ENCODE measurements at places on chromosomes 6 and 20. TPM values are rescaled to one million over a fixed set of nuclear protein-coding genes. Genes with fewer than 3 reads are reported as not detected.

DNA sequence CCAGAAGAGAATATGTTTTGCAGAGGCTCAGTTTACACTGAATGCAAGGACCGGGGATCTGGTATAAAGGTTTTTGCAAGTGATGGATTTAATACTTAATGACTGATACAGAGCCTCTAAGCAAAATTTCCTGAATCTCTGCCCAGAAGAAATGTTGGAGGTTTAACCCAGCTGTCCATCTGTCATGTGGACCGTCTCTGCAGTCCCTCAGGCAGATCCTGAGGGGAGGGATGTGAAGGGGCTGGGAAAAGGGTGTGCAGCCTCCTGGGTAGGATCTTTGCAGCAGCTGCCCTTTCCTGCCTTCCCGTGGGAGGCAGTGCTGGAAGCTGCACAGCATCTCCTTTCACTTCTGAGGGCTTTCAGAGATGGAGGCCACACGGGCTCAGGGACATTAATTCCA, 207.0 kb downstream of the SLC24A3 start:
- H3K4me1 ChIP-seq = no peaks in the 10 kb centered on the region
- DNase-seq = no peak
- H3K27me3 ChIP-seq = no peaks in the 10 kb centered on the region
- H3K27ac ChIP-seq = no peak overlapping the region
- H3K36me3 ChIP-seq = no peaks in the 10 kb centered on the region
- H3K4me3 ChIP-seq = no peak overlapping the region

DNA sequence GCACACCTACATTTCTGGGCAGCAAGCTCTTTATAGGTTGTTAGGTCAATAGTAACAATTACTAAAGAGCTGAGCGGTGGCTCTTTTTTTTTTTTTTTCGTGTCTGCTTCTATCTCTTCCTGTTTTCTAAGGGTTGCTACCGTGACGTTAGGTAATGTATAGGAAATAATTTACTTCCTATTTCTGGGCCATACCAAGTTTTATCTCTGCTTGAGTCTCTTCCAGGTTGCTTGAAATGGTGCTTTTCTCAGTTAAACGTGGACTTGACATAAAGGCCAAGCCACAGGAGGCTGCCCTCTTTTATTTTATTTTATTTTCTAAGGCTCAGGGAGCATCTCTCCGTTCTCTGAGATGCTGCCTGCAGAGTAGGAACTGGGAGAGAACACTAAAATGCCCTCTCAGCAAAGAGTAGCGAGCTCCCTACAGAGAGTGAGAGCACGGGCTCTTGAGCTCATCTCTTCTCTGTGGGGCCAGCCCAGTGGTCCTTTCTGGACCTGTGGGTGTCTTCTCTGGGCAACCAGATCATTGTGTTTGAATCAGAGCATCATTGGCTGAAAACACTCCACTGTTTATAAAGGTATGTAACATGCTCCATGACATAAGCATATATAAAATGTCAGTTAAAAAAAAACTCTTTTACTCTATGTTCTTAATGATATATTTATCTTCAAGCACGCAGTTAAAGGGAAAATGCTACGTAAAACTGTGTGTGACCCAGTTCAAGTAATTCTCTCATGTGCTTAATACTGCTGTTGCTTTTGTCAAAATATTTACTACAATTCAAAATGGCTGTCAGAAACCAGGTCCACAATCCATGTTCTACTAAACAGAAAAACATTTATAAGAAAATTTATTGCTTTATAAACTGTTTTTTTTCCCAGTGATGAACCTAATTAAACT, at the start of gene ZNF831:
Gene ZNF831, plus strand, starts transcription at position 191 of the 900 bp plus-strand sequence. CDS start 27,199 bp downstream, outside the sequence.
- H3K27ac ChIP-seq = peak within 1 kb of the TSS; percentile 35
- no peaks in the 10 kb centered on the region for H3K4me1 ChIP-seq
- H3K36me3 ChIP-seq = no peaks in the 10 kb centered on the region
- H3K4me3 ChIP-seq = no peak within 1 kb of the TSS
- no peaks in the 10 kb centered on the region for H3K27me3 ChIP-seq

GRCh38 chr6:158279615-158280014, 32.6 kb upstream of the TULP4 start:
- H3K4me1 ChIP-seq = peaks cover 2% of the 10 kb centered on the region
- no peak overlapping the region for H3K27ac ChIP-seq
- no peak overlapping the region for H3K4me3 ChIP-seq
- H3K36me3 ChIP-seq = no peaks in the 10 kb centered on the region
- DNase-seq = no peak

GRCh38 chr6:91782802-91783201, 1195.9 kb upstream of the MAP3K7 start:
- no peak for DNase-seq
- H3K36me3 ChIP-seq = peaks cover 3% of the 10 kb centered on the region
- no peak overlapping the region for H3K27ac ChIP-seq
- no peaks in the 10 kb centered on the region for H3K27me3 ChIP-seq

GRCh38 chr6:107864226-107865127, 40.4 kb upstream of the SCML4 start:
- DNase-seq = no peak
- H3K4me1 ChIP-seq = no peaks in the 10 kb centered on the region
- H3K4me3 ChIP-seq = no peak overlapping the region
- H3K27ac ChIP-seq = no peak overlapping the region
- no peaks in the 10 kb centered on the region for H3K36me3 ChIP-seq

GRCh38 chr6:88013015-88013414, 34.6 kb upstream of the SPACA1 start:
- H3K4me1 ChIP-seq = no peaks in the 10 kb centered on the region
- H3K27ac ChIP-seq = no peak overlapping the region
- no peaks in the 10 kb centered on the region for H3K36me3 ChIP-seq
- DNase-seq = no peak

DNA sequence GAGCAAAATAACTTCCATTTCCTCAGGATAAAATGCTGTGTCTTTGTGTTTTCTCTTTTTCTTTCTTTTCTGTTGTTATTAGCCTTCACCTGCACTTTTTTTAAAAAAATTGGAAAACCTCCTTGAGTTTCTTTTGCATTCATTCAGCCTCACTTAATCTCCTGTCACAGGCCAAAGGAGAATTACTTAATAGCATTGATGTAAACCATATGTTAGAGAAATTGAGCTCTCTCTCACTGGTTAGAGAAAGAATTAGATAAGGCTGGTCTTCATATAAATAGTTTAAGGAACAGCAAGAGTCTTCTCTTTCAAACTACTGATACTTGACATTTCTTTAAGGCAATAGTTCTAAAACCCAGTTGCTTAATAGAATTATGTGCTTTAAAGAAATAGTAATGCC, 564.2 kb downstream of the TFAP2B start:
- H3K27ac ChIP-seq = no peak overlapping the region
- no peaks in the 10 kb centered on the region for H3K36me3 ChIP-seq
- H3K4me1 ChIP-seq = no peaks in the 10 kb centered on the region

GRCh38 chr6:153207006-153207405, 75.9 kb upstream of the RGS17 start:
- no peak overlapping the region for H3K27ac ChIP-seq
- DNase-seq = no peak
- H3K4me3 ChIP-seq = no peak overlapping the region
- no peaks in the 10 kb centered on the region for H3K36me3 ChIP-seq
- no peaks in the 10 kb centered on the region for H3K27me3 ChIP-seq
- no peaks in the 10 kb centered on the region for H3K4me1 ChIP-seq

GRCh38 chr6:41777551-41778285, 2.0 kb downstream of the FRS3 start:
- peaks cover 5% of the 10 kb centered on the region for H3K4me1 ChIP-seq
- DNase-seq = no peak
- H3K36me3 ChIP-seq = peaks cover 5% of the 10 kb centered on the region
- no peak overlapping the region for H3K4me3 ChIP-seq
- H3K27me3 ChIP-seq = no peaks in the 10 kb centered on the region

GRCh38 chr6:11012976-11013720, 31.0 kb downstream of the ELOVL2 start:
- no peaks in the 10 kb centered on the region for H3K4me1 ChIP-seq
- H3K27me3 ChIP-seq = no peaks in the 10 kb centered on the region
- no peak overlapping the region for H3K27ac ChIP-seq
- no peak for DNase-seq
- H3K36me3 ChIP-seq = no peaks in the 10 kb centered on the region
- H3K4me3 ChIP-seq = no peak overlapping the region

DNA sequence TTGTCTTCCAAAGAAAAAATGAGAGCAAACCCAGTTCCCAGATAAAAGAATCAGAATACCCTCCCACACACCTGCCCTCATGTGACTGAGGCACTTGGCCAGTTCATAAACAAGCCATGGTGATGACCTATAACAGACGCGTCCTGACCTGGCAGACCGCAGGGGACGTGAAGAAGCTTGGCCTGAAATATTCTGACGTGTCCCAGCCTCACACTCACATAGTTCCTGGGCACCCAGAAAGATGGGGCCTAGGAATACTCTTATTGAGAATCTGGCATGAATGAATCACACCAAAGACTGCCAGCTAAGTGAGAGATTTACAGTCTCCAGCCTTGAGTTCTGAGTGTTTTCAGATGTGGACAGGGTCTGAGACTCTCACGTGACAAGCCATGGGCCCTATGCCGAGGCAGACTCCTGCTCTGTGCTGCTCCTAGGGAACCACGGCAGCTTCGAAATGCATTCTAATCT, 17.2 kb upstream of the MAP3K4 start:
- no peaks in the 10 kb centered on the region for H3K27me3 ChIP-seq
- peak; percentile 70 for DNase-seq
- H3K4me3 ChIP-seq = no peak overlapping the region
- H3K4me1 ChIP-seq = no peaks in the 10 kb centered on the region
- H3K27ac ChIP-seq = peak overlapping the region; percentile 86

GRCh38 chr6:157017022-157017421, 239.8 kb downstream of the ARID1B start:
- no peaks in the 10 kb centered on the region for H3K27me3 ChIP-seq
- H3K4me3 ChIP-seq = no peak overlapping the region
- DNase-seq = no peak
- H3K27ac ChIP-seq = no peak overlapping the region

GRCh38 chr6:153872946-153873345, 166.1 kb upstream of the OPRM1 start:
- no peaks in the 10 kb centered on the region for H3K36me3 ChIP-seq
- no peaks in the 10 kb centered on the region for H3K27me3 ChIP-seq
- H3K4me1 ChIP-seq = no peaks in the 10 kb centered on the region
- H3K27ac ChIP-seq = no peak overlapping the region

- no peak for DNase-seq
- no peak overlapping the region for H3K27ac ChIP-seq
- H3K36me3 ChIP-seq = no peaks in the 10 kb centered on the region
- H3K4me1 ChIP-seq = no peaks in the 10 kb centered on the region
- no peaks in the 10 kb centered on the region for H3K27me3 ChIP-seq
- no peak overlapping the region for H3K4me3 ChIP-seq
These were observed 36.4 kb downstream of the ANKRD60 start for GRCh38 chr20:58192065-58192464.

GRCh38 chr20:40991181-40991889, 37.3 kb upstream of the TOP1 start:
- no peaks in the 10 kb centered on the region for H3K27me3 ChIP-seq
- no peak for DNase-seq
- no peak overlapping the region for H3K4me3 ChIP-seq

The SEMG1 gene
- not detected for total RNA-seq

The ZBP1 gene
- 2.4 TPM for total RNA-seq

The IMPG1 gene
- total RNA-seq = not detected

The C20orf144 gene
- 0.33 TPM for total RNA-seq

The ZBTB46 gene
- total RNA-seq = 18.7 TPM

The TRIM27 gene
- 106 TPM for total RNA-seq

The TXLNB gene
- 2.9 TPM for total RNA-seq

The PRICKLE4 gene
- 5.3 TPM for total RNA-seq

The FOXA2 gene
- not detected for total RNA-seq

The CFB gene
- 36.3 TPM for total RNA-seq

The IYD gene
- 0.29 TPM for total RNA-seq

Data from breast epithelium (tissue), 4 donors.